ENCODE measurements at places on chromosomes 13 and 19. TPM values are rescaled to one million over a fixed set of nuclear protein-coding genes. Genes with fewer than 3 reads are reported as not detected.
A peak's percentile ranks its signal among the peaks of the same experiment; 100 is the strongest.

GRCh38 chr19:16202320-16203255 lies 4.9 kb downstream of the AP1M1 start:
- DNase-seq: no peak

- DNase-seq: no peak
Observed at GRCh38 chr13:34708566-34709313, 233.3 kb upstream of the NBEA start.

RXFP2 gene
- not detected for total RNA-seq

GRCh38 chr13:36840718-36841250 lies 21.8 kb downstream of the RFXAP start:
- DNase-seq: no peak

DNA sequence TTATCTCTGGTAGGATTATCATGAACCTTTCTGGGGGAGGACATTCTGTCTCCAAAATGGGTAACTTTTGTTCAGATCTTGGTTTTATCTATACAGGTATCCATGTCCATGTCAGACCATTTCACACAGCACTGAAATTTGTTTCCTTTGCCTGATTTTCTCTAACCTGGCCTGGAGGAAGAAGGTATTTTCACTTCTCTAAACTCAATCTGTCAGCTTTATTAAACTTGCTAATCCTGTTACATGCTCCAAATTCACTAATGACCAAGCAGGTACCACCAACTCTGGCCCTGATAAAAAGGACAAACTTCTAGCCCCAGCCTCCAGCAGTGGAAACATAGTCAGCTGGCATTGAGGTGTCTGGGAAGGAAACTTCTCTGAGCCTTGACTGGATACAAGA lies 234.4 kb downstream of the DNAJC15 start:
- DNase-seq: no peak

LIM2 gene
- not detected for total RNA-seq

- DNase-seq: no peak
Observed at GRCh38 chr13:23450340-23451046, 17.0 kb upstream of the SACS start.

ZNF253 gene
- 3.9 TPM for total RNA-seq

BRME1 gene
- total RNA-seq: 7.9 TPM

- DNase-seq: peak; percentile 26
Observed at GRCh38 chr19:31220540-31220939, 128.7 kb downstream of the TSHZ3 start.

S1PR4 gene
- total RNA-seq: not detected

ZNF69 gene
- 7.0 TPM for total RNA-seq

DNA sequence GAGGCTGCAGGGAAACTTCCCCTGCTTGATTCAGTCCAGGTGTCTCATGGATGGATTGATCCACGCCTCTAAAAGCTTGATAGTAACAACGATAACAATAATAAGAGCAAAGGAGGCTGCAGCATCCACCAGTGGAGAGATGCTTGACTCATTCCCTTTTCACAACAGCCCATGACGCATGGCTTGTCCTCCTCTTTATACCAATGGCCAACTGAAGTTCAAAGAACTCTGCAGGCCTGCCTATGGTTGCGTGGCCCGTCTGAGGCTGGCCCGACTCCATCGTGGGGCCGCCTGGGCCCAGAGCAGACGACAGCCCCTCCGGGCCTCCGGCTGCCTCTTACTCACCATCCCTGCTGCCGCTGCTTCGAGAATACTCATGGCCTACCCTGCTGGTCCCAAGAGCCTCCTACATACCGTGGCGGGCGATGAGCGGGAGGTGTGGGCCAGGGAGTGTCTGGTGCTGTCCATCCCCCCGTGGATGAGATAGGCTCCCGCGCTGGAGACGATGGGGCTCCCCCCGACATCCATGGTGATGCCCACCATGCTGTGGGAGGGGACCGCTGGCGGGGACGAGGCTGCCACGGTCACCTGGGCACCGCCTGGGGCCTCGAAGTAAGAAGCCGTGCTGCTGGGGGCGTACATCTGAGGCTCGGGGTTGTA lies 61.8 kb upstream of the RANBP3 start:
- DNase-seq: no peak

- DNase-seq: no peak
Observed at GRCh38 chr19:17457616-17458015, 3.1 kb downstream of the NXNL1 start.

DNA sequence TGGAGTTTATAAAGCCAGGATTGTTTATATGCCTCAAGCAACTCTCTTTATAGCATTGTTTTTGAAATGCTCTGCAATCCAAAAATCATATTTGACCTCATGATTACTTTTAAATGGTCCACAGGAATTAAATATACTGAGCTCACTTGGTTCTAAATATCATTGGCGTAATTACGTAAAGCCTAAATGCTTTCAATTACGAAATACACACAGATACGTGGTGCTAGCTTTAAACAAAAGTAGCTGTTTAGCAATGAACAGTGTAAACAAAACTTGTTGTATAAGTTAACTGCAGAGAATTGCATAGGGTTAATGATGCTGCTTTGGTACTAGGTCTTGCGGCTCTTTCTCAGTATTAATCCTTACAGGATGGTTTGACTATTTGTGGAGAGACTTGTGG lies 346.6 kb downstream of the COG6 start:
- DNase-seq: no peak

GRCh38 chr13:49140910-49141611 lies 79.1 kb upstream of the MLNR start:
- DNase-seq: no peak

GRCh38 chr19:38142176-38143035 lies 81.6 kb downstream of the DPF1 start:
- peak; percentile 61 for DNase-seq

GRCh38 chr13:94620286-94620896 lies 18.7 kb downstream of the GPR180 start:
- DNase-seq: peak; percentile 9

CALR3 gene
- total RNA-seq: not detected

DNA sequence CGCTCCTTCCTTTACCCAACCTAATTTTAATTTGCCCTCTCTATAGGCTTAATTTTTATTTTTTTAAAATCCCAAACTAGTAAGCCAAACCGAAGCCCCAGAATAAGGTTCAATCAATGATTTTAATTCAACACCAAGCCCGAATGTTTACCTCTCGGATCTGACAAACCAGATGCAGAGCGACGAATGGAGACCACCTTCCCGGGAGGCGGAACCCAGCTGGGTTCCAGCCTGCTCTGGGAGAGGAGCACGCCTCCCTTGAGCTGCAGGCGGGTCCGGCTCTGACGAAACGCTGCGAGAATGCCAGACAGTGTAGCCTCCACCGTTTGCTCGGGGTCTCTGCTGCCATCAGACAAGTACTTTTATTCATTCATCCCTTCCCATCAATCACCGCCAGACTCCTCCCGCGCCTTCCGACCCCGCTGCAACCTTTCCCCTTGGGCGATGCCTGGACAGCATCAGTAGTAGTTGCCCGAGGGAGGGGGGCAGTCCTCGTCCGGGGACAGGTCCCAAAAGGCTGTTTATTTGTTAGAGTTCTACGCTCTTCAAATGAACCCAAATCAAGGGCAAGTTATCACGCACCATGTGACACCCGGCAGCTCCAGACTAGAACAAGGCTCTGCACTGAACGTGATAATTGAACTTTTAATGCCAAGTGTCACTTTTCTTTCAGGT lies 752 bp upstream of the EDNRB start:
- peak; percentile 44 for DNase-seq

GRCh38 chr19:6263735-6264444 lies 15.9 kb downstream of the MLLT1 start:
- no peak for DNase-seq

TSEN34 gene
- total RNA-seq: 141 TPM

- DNase-seq: no peak
Observed at GRCh38 chr13:28953714-28954418, 133.7 kb downstream of the MTUS2 start.

GRCh38 chr19:5113633-5114586 lies 145.0 kb downstream of the KDM4B start:
- DNase-seq: no peak

PRR22 gene
- 2.7 TPM for total RNA-seq

DNA sequence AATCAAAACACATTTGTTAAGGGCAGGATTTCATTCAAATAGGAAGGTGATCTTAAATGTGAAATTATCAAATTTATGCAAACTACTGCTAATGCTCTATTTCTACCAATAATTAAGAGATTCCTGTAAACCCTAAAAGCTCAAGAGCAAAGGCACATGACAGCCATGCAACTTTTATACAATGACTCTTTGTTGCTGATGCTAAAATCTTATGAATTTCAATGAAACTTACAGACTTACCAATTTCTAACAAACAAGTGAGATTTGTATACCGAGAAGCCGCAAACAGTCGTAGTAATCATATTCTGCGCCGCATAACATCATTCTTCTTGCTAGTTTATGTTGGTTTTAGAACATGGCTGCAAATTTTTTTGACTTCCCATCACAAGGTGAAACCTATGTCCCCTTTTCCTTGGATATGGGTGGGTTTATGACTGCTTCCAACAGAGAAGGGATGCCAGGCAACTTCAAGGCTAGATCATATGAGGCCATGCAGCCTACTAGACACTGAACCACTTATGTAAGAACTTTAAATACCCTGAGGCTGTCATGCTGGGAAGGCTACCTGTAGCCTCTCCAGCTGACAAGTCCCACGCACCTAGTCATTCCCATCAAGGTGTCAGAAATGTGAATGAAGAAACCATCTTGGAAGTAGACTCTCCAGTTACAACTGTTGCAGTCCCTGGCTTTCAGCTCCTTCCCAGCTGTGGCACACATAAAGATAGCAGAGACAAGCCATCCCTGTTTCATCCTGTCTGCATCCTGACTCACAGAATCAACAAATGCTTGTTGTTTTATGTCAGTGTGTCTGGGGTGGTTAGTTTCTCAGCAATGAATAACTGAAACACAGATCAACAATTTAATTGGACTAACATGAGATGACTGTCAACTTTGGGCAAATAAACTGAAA lies 42.0 kb downstream of the LNX2 start:
- peak; percentile 11 for DNase-seq

DNA sequence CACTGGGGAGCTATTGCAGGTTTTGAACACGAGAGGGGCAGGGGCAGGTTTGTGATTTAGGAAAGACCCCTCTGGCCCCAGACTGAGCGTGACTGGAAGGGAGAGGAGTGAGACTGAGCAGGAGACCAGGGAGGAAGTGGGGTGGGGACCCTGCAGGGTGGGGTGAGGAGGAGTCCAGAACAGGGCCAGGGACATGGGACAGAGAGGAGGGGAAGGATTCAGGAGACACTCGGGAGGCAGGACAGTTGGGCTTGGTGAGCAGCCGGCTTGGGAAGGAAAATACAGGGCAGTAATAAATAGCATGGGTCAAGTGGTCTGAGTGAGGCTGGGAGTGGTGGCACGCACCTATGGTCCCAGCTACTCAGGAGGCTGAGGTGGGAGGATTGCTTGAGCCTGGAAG lies 9.4 kb downstream of the FOSB start:
- DNase-seq: no peak

GRCh38 chr19:32822916-32823746 lies 46.4 kb downstream of the SLC7A9 start:
- no peak for DNase-seq

DNA sequence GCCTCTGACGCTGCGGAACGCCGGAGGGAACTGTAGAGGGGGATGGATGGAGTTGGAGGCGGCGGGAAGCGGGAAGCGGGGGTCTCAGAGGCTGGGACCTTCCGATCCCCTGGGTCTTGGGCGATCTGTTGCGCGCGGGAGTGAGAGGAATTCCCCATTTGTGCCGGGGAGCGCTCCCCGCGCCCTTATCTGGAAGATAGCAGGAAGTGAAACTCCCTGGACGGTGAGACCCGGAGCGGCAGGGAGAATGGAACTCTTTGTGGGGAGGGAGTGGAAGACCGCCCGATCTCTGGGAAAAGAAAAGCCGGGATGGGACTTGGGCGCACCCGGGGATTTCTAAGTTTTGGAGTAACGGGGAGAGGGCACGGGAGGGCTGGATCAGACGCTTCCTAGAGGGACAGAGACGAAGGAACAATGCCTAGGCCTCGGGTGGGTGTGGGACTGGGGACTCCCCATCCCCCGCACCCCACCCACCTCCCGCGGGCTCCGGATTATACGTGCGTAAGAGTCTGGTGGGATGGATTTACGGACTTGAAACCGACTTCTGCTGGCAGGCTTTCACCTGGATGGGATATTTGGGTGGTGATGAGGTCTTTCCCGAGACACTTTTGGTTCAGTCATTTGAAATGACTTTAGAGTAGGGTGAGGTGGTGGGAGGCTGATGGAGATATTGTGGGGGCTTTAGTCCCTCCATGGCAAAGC lies 495 bp downstream of the LSR start:
- DNase-seq: peak; percentile 38

DNA sequence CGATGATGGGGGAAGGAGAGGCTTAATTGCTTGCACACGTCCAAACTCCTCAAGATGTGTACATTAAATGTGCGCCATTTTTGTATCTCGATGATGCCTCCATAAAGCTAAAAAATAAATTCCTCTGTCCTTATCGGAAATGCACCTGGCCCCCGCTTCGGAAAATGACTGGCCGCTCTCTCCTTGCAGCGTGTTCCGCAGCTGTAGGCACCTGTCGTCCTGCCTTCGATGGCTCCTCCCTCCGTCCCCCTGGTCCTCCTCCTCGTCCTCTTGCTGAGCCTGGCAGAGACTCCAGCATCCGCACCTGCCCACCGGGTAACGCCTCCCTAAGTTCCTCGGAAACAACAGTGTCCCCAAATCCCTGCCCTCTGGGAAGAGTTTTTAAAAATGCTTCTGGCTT lies 1.1 kb downstream of the GALP start:
- DNase-seq: no peak

DNA sequence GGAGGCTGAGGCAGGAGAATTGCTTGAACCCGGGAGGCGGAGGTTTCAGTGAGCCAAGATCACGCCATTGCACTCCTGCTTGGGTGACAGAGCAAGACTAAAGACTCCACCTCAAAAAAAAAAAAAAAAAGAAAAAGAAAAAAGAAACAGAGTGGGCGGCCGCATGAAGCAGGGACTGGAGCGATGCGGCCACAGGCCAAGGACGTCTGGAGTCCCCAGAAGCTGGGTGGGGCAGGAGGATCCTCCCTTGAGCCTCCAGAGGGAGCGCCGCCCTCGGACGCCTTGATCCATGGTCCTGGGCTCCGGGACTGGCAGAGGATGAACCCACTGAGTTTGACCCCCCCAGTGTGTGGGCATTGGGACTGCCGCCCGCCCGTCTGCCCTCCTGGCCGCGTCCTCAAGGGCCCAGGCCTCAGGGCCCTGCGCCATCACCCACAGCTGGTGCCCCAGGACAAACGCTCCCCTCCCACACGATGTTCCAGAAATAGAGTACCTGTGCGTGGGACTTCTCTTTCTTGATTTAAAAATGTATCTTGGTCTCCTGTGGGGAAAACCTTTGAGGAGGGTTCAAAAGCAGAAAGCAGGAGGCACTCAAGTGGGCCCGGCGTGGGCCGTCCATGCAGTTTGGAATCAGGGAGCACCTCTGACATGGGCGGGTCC lies 15.5 kb downstream of the BTBD2 start:
- DNase-seq: no peak
